PC-3 (cell line): ENCODE measurements at places on chromosomes 16 and 17.

DNA sequence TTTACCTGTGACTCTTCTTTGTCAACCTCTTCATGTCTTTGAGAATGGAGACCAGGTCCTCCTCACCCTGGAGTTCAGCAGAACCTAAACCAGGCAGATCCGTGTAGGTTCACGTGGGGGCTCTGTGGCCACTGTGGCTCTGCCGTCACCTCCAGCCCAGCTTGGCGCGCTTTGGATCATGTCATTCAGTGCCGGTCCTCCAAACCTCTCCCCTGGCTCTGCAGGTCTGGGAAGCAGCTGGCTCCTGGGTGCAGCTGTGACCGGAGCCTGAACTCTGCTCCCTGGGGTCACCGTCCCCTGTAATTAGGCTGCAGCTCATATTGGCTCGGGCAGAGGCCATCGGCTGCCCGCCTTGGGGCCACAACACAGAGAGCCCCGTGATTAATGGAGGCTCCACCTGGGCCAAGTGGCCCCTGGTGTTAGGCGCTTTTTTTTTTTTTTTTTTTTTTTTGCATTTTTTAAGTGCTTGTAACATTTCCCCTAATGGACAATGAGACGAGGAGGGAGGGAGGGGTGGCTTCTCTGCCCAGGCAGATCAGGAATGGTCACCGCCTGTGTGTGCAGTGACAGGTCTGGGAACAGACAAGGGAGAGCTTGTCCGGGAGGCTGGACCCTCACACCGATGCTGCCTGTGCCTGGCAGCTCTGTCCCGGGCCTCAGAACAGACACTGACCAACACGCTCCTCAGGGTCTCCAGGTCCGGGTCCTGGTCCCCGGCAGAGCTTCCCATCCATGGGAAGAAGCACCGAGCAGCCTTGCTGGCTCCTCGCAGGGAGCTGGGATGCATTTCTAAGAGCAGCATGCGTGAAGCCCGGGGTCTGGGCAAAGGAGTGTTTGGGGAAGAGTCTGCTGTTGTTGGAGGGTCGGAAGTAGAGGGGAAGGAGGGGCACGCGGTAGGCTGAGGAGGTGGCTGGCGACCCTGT is 247.9 kb downstream of the SEC14L1 start:
- no peak for DNase-seq

DNA sequence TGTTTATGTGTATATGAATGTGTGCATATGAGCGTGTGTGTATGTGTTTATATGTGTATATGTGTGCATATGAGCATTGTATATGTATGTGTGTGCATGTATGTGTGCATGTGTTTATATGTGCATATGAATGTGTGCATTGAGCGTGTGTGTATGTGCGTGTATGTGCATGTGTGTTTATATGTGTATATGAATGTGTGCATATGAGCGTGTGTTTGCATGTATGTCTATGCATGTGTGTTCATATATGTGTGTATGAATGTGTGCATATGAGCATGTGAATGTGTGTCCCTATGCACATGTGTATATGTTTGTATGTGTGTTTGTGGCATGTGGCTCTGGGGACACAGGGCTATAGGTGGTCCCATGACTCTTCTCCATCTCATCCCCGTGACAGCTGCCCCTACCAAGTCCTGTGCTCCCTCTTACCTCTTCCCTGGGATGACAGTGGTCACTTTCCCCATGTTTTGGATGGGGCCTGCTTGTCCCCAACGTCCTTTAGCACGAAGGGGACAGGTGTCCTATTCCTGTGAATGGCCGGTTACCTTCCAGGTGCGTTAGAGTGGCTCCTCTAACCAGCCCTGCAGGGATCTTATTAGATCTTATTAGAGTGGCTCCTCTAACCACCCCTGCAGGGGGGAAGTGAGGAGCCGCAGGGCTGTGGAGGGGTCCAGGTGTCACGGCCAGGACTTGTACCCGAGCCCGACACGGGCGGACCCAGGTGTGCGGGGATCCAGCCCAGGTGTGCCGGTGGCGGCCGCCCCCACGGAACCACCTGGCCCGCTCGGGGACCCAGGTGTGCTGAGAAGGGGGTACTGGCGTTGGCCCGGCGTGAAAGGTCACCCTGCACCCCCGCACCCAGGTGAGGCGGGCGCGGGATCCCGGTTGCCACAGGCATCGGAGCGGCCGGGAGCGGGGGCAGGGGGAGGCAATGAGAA is 105.6 kb downstream of the SEC14L1 start:
- no peak for DNase-seq

- no peak for DNase-seq
Observed at GRCh38 chr17:27996202-27997043, 46.1 kb upstream of the NLK start.

DNA sequence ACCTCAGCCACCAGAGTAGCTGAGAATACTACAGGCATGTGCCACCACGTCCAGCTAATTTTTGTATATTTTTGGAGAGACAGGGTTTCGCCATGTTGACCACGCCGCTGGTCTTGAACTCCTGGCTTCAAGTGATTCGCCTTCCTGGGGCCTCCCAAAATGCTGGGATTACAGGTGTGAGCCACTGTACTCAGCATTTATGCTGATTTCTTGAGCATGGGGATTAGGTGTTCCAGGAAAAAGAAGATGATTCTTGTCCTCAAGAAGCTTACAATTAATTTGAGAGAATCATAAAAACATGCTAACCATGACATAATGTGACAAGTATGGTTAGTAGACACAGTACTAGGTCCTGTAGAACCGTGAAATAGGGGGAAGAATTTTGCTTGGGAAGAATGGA is 30.9 kb downstream of the NACA2 start:
- no peak for DNase-seq

DNA sequence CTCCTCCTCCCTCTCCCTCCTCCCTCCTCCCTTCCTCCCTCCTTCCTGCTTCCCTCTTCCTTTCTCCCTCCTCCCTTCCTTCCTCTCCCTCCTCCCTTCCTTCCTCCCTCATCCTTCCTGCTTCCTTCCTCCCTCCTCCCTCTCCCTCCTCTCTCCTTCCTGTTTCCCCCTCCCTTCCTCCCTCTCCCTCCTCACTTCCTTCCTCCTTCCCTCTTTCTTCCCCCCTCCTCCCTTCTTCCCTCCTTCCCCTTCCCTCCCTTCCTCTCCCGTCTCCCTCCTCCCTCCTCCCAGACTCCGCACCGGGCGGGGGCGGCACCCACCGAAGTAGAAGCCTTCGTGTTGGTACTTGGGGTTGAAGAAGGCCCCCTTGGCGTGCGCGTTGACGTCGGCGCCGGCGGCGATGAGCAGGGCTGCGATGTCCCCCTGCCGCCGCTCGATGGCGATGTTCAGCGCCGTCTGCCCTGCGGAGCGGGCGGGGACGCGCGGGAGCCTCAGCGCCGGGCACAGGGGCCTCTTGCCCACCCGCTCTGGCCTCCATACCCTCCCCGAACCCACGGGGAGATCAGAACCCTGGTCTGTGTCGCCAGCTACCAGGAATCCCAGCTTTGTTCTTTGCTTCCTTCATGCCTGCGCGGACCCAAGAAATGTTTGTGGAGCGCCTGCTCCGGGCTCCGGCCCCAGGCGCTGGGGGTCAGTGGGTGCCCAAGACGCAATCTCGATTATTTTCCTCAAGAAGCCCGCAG is 22.2 kb downstream of the TRPV3 start:
- DNase-seq = peak; percentile 77

GRCh38 chr16:79933603-79934002 is 333.1 kb upstream of the MAF start:
- no peak for DNase-seq

DNA sequence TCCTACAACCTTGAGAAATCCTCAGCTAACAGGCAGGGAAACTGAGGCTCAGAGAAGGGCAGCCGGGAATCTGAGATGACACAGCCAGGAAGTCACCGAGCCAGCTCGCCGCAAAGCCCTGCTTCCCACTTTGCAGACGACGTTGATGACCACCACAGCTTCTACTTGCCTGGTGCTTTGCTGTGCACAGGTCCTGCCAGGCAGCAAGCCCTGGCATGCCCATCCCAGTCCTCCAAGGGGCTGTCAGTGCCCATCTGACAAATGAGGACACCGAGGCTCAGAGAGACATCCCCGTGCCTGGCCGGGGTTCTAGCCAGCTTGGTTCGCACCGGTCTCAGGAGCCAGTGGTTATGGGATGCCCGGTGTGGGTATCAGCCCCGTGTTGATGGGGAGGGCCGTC is 20.1 kb downstream of the KCNJ12 start:
- DNase-seq = no peak

DNA sequence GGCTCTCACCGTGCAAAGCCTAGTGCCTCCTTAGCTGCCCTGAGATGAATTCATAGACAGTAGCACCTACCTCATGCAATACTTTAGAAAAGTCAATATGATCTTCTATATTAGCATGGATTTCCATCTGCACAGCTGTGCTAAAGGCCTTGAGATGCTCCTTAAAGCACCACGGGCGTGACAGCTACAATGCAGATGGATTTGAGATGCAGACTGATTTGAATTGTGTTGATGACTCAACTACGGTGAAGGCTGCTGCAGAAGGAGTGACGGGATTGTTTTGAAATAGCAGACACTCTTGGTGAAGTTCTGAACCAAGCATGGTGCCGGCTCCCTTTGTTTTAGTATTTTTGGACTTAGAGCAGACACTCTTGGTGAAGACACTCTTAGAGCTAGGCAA is 88.2 kb downstream of the SPECC1 start:
- DNase-seq = no peak
